Cardiac septum (tissue), 1 donor: ENCODE measurements at places on chromosomes 7 and 10. TPM values are rescaled to one million over a fixed set of nuclear protein-coding genes. Genes with fewer than 3 reads are reported as not detected.

Gene GALNT17
- 60.6 TPM for total RNA-seq

Gene ANKRD61
- not detected for total RNA-seq

Gene GBX1
- total RNA-seq, result 0.57 TPM

Gene TEX36
- not detected for total RNA-seq

DNA sequence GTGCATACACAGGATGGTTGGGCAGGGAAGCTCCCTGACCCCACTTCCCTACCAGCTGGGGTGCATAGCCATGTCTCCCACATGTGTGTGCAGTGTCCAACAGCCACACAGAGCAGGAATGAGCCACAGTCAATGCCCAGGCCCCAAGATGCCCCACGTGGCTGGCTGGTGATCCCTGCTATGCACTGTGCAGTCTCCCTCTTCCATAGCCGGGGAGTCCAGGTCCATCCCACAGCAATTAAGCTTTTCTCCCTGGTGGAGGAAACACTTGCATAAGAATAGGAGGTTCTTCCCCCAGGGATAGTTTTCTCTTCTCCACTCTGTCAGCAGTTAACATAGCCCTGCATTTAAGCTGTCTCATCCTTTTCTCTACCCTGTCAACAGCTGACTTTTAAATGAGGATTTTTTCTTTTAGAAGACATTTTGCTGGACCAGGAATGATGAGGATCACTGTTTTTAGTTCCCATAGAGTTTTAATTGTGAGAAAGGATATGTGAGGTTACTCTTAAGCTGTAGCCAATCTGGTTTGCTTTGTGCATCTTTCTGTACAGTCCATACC, 396.5 kb upstream of the VWC2 start:
- no peak for DNase-seq

- DNase-seq, result peak; percentile 53
These were observed 535.8 kb downstream of the PTPRN2 start for GRCh38 chr7:158051776-158052175.

DNA sequence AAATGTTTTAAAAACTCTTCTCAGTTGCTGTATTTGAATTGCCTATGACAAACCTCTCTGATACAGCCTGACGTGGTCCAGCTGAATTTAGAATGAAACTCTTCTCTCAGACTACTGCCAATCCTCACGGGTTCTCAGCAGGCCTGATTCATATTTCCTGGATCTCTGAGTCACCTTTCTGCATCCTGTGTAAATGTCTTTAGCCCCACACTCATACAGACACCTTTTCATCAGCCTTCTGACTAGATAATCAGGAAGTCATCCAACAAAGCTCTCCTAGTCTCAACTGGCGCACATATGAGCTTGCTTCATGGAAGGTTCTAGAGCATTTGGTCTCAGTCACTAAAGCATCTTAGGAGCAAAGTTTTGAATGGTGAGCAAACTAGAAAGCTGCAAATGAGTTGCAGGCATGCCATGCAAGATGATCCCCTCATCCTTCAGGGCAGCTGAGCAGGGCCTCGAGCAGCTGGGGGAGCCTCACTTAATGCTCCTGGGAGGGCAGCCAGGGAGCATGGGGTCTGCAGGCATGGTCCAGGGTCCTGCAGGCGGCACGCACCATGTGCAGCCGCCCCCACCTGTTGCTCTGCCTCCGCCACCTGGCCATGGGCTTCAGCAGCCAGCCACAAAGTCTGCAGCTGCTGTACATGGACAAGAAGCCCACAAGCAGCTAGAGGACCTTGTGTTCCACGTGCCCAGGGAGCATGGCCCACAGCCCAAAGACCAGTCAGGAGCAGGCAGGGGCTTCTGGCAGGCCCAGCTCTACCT, 182.8 kb downstream of the ARHGAP12 start:
- DNase-seq, result no peak

- DNase-seq, result no peak
These were observed 31.5 kb downstream of the MTURN start for GRCh38 chr7:30166155-30166840.
